ENCODE measurements at places on chromosomes 2 and 18.

DNA sequence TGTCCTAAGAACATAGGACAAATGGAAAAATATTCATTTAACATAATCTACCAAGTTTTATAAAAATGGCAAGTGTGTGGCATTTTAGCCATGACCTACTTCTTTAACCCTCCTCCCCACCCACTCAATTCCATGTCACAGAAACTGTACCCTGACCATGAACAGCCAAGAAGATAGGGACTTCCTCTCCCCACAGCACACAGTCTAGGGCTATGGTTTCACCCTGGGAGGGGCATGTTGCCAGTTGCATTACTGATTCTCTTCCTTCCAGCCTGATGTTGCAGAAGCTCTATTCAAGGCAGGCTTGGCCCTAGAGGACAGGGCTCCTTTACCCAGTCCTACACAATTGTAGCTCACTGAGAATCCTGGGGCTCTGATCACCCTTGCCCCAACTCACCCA, 153.6 kb upstream of the KLF7 start:
- no peak for DNase-seq

GRCh38 chr18:26794230-26795101, 71.0 kb downstream of the AQP4 start:
- no peak for DNase-seq

DNA sequence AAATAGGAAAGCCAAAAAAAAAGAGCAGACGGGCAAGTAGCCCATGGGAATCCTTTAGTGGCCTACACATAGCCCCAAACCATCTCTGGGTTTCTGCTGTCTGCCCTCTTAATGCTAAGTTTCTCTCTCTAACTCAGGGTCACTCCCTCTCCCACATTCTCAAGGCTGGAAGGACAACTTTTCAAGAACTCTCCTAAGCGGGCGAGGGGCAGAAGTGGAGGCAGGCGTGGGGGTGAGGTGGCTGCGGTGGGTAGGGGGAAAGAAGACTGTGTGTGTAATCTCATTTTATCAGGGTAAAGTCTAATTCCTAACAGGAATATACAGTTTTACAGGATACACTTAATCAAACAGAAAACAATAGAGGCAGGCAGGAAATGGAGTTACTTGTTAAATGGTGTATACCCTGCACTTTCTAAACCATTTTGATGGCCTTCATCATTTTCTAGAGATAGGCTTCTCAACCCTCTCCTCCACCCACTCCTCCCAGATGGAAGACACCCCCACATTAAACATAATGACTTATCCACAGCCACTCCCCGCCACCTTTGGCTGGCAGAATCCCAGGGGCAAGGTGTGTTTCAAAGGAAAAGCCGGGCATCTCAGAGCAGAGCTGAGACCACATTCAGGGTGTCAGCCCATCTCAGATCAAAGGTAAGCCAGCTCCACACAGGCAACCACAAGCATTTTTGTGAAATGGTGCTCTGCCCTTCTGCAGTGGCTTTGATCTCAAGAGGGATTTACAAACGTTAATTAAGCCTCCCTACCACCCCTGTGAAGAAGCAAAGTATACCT, 6.8 kb downstream of the SMAD7 start:
- no peak for DNase-seq

GRCh38 chr18:48534364-48534763, 4.5 kb upstream of the CTIF start:
- DNase-seq: no peak

- no peak for DNase-seq
Measured at GRCh38 chr2:221285148-221285547, 287.0 kb downstream of the EPHA4 start.

GRCh38 chr2:230325316-230326243, 1.4 kb upstream of the SP140L start:
- no peak for DNase-seq

Measured in stimulated activated CD8-positive, alpha-beta memory T cell treated with anti-CD3 and anti-CD28 coated beads, Interleukin-7, amount 100 ng/mL, for 24 hours (primary cell).